DMS79 treated with DMSO at 0.1 percent for 48 hours (cell line): ENCODE measurements at places on chromosomes 4 and X.

DNA sequence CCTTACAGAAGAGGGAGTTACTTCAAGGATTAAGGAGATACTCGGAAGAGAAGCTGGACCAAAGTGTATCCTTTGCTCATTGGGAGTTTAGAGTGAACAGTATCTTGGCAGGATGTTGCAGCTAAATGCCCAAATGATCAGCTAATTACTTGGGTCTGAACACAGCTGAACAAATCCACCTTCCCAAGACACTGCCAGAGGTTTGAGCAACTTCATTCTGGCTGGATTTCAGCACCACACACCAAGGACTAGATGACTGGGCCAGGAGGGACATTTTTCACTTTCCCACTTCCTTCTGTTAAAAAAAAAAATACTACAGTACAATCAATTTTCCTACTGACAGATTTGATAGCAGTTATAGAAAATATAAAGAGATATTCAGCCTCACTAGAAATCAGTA, 324.6 kb downstream of the MID1IP1 start:
- DNase-seq: no peak

DNA sequence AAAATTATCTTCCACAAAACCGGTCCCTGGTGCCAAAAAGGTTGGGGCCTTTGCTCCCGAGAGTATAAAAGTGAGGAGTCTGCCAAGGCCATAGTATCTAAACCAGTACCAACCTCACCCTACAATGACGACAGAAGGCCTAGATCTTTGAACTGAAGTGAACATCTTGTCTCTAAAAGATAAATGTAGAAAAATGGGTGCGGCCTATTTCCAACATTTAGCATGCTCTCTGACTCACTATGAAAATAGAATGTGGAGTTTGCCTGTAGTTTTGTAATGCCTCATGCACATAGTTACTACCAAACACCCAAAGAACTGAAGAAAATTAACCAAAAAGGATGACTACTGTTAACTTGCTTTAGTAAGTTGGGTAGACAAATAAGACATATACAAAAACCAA, 218.4 kb downstream of the SLITRK2 start:
- DNase-seq: no peak

DNA sequence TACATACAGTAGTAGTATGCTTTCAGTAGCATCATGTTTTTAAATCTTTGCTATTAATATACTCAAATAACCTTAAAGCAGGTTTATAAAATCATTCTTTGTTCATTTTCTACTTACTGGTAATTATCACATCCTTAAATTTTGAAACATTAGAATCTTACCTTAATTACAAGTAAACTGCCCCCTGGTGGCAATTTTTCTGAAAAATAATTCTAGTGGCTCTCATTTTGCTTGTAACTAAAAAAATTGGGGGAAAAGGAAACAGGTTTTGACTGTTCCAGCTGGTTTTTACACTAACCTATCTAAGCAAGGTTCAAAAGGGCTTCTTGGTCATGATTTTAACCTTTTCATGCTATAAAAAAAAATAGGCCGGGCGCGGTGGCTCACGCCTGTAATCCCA, 18.5 kb upstream of the DCAF4L1 start:
- DNase-seq: no peak

GRCh38 chrX:9683350-9683749, 82.3 kb downstream of the GPR143 start:
- no peak for DNase-seq
